ENCODE measurements at places on chromosomes 1 and 21.
A peak's percentile ranks its signal among the peaks of the same experiment; 100 is the strongest.

GRCh38 chr1:23628951-23629387 lies 62.6 kb upstream of the RPL11 start:
- DNase-seq = peak; percentile 36

DNA sequence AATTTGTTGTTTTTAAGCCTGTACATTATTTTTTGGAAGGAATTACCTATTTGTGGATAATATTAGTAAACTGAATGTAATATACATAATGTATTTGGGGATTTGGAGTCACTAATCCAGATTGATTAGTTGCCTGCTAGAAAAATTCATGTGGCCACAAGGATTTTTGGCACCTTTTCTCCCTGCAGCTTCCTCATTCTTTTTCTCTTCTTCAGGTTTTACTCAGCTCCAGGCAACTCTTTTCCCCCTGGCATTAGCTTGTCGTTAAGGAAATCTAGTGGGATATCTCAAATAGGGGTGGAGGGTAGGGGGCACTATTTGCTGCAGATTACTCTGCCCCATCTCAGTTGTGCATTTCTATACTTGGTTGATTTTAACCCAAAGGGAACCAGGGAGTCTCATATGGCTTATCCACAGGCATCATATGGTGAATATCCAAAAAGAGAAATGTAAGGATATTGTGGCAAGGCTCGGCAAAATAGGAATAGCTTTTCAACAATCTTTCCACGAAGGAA lies 203.1 kb downstream of the NFIA start:
- no peak for DNase-seq

DNA sequence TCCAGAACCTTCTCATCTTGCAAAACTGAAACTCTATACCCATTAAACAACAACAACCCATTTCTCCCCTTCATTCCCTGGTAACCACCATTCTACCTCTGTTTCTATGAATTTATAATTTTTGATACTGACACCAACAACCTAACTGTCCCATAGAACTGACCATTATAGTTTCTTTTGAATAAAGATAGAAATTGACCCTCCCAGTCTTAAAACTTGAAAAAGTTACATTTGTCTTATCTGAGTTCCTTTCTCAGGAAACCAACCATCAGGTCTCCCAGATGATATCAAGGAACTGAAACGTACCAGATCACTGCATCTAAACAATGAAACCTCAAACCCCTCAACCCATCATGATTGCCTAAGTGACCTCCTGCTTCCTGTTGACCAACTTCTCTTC lies 27.1 kb downstream of the RNF115 start:
- DNase-seq = no peak

DNA sequence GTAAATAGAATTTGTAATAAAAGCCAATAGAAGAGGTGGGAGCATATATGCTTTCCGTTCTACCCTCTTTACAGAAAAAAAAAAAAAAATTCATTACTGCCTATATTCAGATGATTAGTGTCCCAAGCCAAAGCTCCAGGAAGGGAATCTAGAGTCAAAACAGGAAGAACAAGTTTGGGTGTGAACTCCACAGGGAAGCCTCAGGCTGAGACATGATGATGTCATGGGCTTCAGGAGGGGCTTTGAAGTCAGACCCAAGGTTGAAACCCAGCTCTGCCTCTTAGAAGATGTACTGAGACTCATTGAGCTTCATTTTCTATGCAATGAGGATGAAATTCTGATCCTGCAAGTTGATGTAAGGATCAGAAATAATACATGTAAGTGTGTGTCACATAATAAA lies 250.0 kb upstream of the ADGRL2 start:
- DNase-seq = no peak

DNA sequence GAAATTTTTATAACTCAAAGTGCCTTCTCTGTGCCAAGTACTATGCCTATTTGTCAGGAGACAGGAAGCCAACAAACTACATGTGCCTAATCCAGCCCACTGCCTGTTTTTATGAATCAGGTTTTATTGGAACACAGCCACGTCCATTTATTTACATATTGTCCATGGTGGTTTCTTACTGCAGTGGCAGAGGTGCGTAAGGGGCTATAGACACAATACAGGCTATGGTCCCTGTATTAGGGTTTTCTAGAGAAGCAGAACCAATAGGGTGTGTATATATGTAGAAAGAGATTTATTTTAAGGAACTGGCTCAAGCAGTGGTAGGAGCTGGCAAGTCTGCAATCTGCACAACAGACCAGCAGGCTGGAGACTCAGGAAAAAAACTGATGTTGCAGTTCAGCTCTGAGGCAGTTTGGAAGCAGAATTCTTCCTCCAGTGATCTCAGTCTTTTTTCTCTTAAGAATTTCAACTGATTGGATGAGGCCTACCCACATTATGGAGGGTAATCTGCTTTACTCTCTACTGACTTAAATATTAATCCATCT lies 15.4 kb downstream of the PPIE start:
- no peak for DNase-seq

DNA sequence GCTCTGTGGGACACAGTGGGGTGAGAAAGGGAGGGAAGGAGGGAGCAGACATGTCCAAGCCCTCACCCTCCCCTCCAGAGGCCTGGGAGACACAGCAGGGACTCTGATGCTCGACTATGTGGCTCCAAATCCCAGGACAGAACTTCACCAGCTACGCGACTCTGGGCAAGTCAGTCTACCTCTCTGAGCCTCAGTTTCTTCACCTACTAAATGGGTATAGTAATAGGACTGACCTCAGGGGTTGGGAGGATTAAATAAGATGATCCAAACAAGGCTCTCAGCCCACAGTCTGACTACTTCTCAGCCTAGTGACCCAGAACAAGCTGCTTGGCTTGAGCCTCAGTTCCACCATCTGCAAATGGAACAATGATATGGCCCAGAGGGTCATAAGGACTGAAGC lies 19.6 kb downstream of the SDC3 start:
- no peak for DNase-seq
